NCI-H526 treated with DMSO at 0.1 percent for 48 hours (cell line): ENCODE measurements at places on chromosomes 2 and 18.

DNA sequence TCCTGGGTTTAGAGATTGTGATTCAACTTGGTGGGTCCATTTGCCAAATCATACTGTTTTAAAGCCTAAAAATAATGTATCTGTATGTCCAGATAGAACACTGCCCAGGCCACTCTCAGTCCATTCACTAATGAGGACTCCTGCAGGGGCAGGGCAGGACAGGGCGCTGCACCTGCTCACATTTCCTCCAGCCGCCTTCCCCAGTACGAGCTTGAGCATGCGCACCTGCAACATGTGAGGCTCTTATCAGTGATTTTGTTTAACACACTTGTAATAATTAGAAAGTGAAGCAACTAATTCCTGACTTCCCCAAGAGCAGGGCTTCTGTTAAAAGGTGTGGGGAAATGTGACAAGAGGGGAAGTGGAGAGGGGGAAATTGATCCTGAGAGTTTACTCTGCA lies 89.7 kb downstream of the AFF3 start:
- DNase-seq, result no peak

GRCh38 chr2:216002693-216003092 lies 10.7 kb downstream of the MREG start:
- DNase-seq, result no peak

GRCh38 chr18:79869591-79870300 lies 72.0 kb downstream of the KCNG2 start:
- no peak for DNase-seq

- no peak for DNase-seq
Observed at GRCh38 chr2:164187121-164187520, 434.2 kb downstream of the GRB14 start.

- DNase-seq, result no peak
Observed at GRCh38 chr2:100814453-100814852, 5.5 kb upstream of the NPAS2 start.

GRCh38 chr2:98346311-98347236 lies at the start of gene CNGA3:
Gene CNGA3, plus strand, starts transcription at chr2:98346456. Its CDS starts 23,520 bp downstream, at chr2:98369976.
- no peak for DNase-seq

DNA sequence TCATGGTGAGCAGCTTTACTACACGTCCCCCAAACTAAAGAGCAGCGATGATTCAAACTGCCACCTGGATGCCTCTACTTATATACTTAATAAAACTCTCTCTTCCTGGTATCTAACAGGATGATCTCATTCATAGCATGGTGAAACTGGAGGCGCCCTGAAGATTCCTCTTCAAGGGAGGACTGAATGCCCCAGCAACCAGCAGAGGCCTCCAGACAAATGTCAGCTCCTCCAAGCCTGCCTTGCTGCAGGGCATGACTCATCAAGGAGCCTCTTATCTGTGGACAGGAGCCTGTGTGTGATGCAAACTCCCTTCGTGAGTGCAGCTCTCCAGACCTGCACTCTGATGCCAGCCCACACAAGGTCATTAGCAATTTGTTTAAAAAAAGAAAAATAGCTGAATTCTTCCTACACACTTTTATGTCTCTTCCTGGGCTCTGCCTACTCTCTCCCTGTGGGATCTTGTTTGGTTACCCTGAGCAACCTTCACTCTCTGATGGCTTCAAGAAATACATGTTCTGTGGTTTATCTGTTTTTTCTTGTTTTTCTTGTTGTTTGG lies 30.2 kb downstream of the LONRF2 start:
- DNase-seq, result no peak

- no peak for DNase-seq
Observed at GRCh38 chr2:175585496-175585895, 404.0 kb upstream of the ATP5MC3 start.

DNA sequence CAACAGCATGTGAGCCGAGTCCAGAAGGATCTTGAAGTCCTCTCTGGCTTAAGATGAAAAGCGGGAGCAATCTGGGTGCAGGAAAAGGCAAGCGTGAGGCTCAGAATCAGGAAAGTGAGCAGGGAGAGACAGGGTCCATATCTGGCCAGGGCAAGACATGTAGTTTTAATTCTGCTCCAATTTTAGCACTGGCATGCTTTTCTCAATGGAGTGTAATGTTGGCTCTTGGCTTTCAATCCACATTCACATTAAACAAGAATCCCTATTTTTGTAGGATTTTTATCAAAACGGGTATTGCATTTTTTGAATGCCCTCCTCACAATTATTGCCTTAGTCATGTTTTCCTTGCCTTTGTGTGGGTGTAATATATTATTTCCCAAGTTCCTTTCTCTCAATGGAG lies 6.0 kb downstream of the SPATA3 start:
- no peak for DNase-seq

DNA sequence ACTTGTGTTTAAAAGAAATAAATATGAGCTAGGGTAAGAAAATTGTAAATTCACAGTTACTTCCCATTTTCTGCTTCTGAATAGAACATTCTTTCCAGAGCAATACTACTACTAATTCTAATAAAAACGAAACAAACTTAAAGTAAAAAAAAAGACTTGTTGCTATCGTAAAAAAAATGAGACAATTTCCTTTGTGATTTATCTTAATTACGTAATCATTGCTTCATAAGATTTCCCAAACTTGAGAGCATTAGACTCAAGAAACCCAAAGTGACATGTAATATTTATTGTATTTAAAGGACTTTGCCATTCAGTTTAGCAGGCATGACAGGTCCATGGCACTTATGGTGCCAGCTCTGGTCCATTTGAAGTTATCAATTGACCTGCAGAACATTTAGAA lies 153.8 kb downstream of the AQP4 start:
- DNase-seq, result no peak

DNA sequence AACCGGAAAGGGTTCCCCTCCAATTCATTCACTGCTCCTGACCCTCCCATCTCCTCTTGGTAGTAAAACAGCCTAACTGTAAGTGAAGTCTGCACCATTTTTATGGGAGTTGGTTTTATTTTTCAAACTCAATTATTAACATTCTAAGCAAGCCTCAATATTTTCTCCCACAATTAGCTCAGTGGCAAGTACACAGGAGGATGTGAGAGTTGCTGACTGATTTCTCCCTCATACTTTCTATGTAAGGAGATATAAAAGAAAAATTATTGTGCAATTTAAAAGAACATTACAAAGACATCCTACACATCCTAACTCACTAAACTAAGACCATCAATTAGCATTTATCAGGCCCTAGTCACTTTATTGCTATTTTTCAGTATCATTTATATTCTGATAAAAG lies 73.9 kb downstream of the PIAS2 start:
- DNase-seq, result no peak

DNA sequence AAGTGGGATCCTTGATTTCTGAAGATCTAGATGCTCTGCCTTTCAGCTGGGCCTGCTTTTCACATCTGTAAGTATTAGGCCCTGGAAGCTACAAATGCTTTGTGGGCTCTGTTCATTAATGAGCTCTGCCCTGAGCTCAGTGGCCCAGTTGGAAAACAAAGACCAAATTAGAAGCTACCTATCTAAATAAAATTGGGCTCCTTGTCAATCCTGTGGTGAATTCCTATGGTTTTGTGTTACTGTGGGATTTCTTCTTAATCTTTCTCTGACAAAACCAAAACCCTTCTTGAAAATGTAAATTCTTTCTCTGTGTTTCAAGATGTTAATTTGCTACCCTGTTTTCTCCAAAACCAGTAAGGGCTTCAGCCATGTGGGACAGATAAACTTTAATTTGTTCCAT lies 219.0 kb upstream of the HS6ST1 start:
- no peak for DNase-seq

- no peak for DNase-seq
Observed at GRCh38 chr2:146867477-146867986, 977.3 kb upstream of the ACVR2A start.

DNA sequence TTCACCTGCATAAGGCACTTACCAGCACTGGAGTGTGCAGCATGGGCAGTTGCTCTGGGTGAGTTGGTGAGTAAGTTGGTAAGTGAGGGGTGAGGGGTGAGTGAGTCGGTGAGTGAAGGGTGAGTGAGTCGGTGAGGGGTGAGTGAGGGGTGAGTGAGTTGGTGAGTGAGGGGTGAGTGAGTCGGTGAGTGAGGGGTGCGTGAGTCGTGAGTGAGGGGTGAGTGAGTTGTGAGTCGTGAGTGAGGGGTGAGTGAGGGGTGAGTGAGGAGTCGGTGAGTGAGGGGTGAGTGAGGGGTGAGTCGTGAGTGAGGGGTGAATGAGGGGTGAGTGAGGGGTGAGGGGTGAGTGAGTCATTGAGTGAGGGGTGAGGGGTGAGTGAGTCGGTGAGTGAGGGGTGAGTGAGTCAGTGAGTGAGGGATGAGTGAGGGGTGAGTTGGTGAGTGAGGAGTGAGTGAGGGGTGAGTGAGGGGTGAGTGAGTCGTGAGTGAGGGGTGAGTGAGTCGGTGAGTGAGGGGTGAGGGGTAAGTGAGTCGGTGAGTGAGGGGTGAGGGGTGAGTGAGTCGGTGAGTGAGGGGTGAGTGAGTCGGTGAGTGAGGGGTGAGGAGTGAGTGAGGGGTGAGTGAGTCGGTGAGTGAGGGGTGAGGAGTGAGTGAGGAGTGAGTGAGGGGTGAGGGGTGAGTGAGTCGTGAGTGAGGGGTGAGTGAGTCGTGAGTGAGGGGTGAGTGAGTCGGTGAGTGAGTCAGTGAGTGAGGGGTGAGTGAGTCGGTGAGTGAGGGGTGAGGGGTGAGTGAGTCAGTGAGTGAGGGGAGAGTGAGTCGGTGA lies 17.1 kb downstream of the THAP4 start:
- no peak for DNase-seq

- no peak for DNase-seq
Observed at GRCh38 chr2:20054119-20054518, 2.7 kb upstream of the LAPTM4A start.

DNA sequence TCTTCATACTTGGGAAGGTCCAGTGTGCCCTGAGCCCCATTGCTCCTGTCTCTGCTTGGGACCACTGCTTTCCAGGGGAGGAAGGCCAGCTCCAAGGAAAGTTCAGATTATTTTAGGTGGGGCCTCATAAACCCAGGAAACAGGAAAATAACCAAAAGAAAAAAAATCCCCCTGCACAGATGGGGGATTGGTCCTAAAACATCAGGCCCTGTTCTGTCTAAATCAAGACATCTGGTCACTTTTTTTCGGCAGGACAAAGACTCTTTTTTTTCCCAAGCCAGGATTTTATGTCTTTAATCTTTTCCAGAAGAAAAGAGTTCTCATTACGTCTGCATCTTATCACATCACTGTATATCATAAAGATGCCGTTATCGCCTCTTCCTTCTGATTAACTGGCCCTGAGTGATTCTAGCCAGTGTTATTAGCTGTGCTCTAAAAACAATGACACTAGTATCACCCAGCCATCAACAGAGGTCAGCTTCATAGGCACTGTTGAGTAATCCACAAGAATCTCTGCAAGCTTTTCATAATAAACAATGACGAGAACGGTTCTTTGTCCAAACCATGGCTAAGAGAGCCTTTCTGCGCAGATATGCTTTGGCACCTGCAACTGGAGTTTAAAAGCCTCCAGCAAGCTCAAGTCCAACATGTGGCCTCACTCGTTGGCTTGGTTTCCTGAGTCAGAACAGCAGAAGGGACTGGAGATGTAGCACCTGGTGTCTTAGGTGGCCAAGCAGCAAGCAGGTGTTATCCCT lies 138.2 kb downstream of the VAPA start:
- DNase-seq, result no peak

- peak; percentile 1 for DNase-seq
Observed at GRCh38 chr2:222057347-222058073, 241.3 kb downstream of the PAX3 start.

- no peak for DNase-seq
Observed at GRCh38 chr18:64718808-64719207, 569.9 kb upstream of the LINC00305 start.

- DNase-seq, result no peak
Observed at GRCh38 chr2:198863655-198864054, 594.1 kb downstream of the SATB2 start.

GRCh38 chr2:64448041-64448426 lies 5.9 kb upstream of the LGALSL start:
- DNase-seq, result no peak

GRCh38 chr2:665340-666073 lies 11.7 kb downstream of the TMEM18 start:
- no peak for DNase-seq

DNA sequence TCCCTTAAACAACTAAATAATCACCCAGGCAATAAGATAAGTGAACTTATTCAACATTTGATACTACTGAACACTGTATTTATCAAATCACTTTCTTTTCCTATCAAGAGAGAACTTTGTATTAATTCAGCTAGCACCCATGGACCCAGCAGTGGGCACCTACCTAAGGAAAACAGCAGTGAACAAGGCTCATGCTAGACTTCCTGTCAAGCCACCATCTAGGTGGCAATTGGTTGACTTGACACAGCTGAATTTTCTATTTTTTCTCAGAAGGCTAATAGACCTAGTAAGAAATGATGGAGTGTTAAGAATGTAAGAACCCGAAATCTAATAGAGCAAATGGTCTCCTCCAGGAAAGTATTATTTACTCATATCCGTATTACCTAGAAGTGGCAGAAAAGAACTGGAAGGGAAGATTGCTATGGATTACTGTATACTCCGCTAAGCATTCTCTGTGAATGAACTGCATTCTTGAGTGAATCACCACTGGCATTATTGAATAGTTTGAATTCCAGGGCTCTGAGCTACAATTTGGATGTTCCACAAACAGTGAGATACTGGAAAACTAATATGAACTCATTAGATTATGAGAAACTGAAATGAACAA lies 988.2 kb upstream of the CDH2 start:
- no peak for DNase-seq

DNA sequence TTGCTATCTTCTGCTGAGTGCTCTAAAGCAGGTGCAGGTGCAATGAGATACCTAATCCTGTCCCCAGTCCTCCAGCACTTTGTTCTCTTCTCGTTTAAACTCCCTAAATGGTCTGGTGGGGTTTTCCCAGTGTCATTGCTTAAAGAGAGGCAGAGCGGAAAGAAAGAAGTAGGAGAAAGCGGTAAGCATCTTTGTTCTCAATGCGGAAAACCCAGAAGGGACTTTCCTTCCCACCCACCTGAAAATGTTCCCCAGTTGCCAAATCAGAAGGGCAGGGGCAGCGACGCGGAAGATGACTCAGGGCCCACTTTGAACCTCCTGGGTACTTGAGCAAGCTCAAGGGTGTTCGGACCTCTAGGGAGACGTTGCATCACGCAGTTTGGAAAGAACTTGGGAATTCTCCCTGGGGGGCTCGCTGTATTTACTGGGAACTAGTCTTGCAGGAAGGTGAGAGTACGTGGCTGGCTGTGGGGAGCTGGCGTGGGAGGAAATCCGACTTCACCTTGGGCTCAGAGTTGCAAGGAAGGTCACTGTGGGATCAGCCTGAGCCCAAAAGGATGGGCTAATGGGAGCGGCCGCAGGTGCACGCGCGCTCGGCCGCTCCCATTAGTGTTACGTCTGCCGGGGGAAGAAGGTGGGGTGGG lies 589 bp upstream of the SGPP2 start:
- peak; percentile 59 for DNase-seq

GRCh38 chr2:85255813-85256594 lies 71.8 kb downstream of the TGOLN2 start:
- no peak for DNase-seq
